ENCODE measurements at places on chromosomes 3 and 15.

- DNase-seq = no peak
Observed at GRCh38 chr15:89108835-89109234, 20.6 kb downstream of the ABHD2 start.

DNA sequence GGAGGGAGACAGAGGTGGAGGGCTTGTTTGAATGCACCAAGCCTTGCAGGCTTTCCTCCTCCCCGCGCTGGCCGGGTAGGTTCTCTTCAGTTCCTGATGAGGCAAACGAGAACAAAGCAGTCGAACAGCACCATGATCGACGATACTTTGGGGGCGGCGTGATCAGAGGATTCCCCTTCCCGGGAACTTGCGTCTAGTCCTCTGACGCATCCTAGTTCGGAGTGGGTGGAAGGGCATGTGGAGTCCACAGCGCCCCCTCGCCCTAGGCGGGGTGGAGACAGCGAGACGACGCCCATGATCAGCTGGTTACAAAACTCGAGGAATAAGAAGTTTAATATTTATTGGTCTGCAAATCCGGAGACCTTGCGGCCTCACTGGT lies 452 bp upstream of the SV2B start:
- DNase-seq = peak; percentile 1

DNA sequence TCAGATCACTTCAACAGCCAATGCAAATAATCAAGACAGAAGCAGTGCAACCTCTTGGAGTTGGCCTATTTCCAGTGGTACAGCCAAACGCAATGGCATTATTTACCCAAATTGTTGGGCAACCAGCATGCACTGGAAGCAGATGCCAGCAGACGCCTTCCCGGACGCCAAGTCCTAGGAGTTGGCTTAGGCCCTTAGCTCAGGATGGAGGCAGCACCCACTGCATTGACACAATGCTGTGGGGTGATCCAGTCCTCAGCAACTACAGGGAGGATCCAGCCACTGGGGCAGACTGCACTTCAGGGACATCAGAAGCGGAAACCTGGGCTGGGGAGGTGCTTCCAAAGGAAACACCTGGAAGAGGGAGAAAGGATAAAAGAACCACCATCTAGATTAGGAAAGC lies 290.4 kb downstream of the FAM43A start:
- no peak for DNase-seq

- DNase-seq = no peak
Observed at GRCh38 chr3:153277029-153277428, 115.0 kb downstream of the RAP2B start.

Measured in activated CD4-positive, alpha-beta T cell treated with anti-CD3 and anti-CD28 coated beads, Interleukin-2, amount 50 U/mL, for 1 hour (primary cell).